Brain microvascular endothelial cell (primary cell): ENCODE measurements at places on chromosomes 12 and 14.

DNA sequence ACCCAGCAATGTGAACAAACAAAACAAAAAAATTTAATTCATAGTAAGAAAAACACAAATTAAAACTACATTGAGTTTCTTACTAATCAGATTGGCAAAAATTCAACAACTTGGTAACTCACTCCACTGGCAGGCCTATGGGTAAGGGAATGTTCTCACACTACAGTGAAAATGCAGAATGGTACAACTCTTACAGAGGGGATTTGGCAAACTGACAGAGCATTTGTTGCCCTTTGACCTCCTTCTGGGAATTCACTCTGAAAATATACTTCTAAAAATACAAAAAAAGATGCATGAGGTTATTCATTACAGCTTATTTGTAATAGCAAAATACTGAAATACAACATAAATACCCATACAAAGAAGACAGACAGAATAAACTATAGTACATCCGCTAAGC lies 32.8 kb downstream of the ABCD2 start:
- no peak for DNase-seq

DNA sequence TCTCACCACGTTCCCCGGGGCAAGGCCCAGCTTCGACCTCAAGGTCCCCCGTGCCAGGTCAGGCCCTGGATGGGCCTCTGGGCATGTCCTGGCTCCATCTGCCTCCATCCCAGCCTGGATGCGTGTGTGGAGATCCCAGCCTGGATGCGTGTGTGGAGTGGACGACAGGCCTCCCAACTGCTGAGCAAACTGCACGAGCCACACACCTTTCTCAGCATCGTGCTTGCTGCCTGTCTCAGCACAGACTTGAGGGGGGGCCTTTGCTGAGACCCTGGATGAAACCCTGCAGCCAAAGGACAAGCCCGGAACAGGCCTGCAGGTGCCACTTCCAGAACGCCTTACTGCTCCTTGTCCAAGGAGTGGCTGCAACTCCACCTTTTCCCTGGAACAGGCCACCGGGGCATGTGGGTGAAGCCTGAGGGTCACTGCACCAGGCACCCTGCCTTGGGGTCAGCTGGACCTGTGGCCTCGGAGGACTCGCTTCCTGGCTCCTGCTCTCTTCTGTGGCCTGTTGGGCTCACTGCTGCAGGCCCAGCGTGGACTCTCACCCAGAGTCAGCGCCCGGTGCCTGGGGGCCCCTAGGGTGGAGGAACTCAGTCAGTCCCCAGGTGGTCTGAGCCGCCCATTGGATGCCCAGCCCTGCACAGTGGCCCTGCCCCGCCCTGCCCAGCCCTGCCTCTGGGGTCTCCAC lies 176.0 kb downstream of the KIF26A start:
- DNase-seq, result no peak

DNA sequence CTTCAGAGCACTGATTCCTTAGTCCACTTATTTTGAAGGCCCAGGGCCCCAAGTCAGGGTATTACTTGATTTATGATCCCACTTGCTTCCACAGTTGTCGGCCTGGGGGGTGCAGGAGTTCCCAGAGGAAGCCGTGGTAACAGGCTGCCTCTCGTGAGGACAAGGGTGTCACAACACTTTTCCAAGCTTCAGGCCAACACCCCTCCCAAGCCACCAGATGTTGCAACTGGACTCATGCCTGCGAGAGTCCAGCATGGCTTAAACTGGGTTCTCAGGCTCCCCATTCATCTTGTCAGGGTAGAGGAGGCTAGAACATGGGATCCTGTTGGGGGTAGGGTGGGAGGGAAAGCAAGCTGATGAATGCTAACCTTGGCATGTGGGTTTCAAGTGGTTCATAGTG lies 56.1 kb downstream of the BMP4 start:
- no peak for DNase-seq

GRCh38 chr14:22634233-22634900 lies 9.8 kb downstream of the OR6J1 start:
- no peak for DNase-seq

DNA sequence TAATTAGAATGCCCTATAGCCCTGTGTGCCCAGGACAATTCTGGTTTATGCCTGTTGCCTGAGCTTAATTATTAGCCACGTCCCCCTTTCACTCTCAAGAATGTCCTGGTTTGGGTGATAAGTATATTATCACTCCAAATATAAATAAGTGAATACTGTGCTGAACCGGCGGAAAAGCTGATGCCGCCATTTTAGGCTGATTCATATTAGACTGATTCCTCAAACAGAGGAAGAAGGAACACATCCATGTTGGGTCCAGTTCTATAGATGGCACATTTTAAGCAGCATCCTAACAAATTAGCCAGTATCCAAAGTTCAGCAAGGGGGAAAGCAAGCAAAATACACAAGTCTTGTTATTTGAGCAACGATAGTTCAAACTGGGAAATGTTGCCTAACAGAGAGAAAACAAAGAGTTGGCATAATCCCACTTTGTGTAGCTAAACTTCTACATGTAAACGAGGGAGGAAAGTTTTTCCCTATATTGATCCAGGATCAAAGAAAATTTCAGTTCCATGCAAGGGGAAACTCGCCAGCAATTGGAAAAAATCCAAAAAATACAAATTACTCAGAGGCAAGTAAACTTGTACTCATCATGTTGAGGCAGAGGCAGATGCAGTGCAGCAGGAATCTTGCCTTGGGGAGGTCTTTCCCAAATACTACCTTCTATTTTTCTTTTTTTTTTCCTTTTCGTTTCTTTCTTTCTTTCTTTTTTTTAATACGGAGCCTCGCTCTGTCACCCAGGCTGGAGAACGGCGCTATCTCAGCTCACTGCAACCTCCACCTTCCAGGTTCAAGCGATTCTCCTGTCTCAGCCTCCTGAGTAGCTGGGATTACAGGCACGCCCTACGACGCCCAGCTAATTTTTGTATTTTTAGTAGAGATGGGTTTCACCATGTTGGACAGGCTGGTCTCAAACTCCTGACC lies 96.2 kb downstream of the ITPR2 start:
- peak; percentile 33 for DNase-seq

GRCh38 chr14:26888592-26888991 lies 290.8 kb upstream of the NOVA1 start:
- no peak for DNase-seq

GRCh38 chr12:6827437-6827911 lies 733 bp upstream of the P3H3 start:
- peak; percentile 81 for DNase-seq

- peak; percentile 59 for DNase-seq
These were observed 756.5 kb upstream of the TBX3 start for GRCh38 chr12:115440438-115440837.

GRCh38 chr14:58815794-58816193 lies 178.0 kb downstream of the DACT1 start:
- no peak for DNase-seq

DNA sequence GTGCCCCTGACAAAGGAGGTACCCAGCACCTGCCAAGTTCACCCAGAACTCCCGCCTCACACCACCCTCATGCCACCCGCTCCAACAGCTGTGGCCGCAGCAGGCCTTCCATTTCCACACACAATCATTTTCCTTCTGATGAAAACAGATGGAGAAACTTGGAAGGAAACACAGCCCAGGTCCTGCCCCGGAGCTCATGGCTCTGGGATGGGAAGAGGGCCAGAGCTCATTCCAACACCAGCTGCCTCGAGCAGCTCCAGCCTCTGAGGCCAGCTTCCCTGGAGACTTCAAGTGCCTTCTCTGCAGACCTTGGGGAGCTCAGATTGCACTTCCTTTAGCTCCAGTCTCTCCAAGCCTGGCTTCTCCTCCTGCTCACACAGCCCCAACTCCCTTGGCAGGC lies 55.1 kb upstream of the CMKLR1 start:
- no peak for DNase-seq

- DNase-seq, result no peak
These were observed 28.1 kb upstream of the CD9 start for GRCh38 chr12:6172086-6172485.

DNA sequence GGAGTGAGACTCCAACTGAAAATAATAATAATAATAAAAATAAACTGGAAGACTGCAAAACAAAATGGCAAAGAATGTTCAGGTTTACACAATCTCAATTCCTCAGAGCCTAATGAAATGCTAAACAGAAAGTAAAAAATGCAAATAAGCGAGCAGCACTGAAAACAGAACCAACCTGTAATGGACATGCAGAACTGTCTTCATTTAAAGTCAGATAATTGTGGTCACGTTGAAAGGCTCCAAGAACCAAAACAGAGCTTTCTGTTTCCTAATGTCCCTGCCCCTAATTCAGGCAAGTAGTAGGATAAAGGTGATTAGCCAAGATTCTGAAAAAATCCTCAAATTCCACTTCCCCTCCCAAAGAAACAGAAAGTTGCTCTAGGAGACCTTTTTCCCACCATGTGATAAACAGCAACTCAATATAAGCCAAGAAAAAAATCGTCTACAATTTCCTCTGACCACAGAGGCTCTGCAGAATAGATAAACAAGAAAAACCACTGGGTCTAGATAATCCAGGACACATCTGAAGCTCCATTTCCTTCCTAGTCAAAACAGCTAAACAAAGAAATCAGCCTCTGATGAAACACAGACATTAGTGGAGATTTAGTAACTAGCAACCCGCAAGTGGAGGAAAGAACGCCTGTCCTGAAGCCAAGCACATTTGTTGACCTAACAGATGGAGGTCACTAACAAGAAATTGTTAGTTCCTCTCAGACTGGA lies 3.0 kb downstream of the MIS18BP1 start:
- DNase-seq, result peak; percentile 66

DNA sequence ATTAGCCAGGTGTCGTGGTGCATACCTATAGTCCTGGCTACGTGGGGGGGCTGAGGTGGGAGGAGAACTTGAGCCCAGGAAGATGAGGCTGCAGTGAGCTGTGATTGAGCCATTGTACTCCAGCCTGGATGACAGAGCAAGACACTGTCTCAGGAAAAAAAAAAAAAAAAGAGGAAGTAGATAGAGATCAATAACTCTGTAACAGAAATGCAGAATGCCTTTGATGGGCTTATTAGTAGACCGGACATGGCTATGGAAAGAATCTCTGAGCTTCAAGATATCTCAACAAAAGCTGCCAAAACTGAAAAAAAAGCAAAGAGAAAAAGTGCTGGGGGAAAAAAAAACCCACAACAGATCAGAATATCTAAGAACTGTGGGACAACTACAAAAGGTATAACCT lies 37.5 kb downstream of the GPR68 start:
- DNase-seq, result no peak

DNA sequence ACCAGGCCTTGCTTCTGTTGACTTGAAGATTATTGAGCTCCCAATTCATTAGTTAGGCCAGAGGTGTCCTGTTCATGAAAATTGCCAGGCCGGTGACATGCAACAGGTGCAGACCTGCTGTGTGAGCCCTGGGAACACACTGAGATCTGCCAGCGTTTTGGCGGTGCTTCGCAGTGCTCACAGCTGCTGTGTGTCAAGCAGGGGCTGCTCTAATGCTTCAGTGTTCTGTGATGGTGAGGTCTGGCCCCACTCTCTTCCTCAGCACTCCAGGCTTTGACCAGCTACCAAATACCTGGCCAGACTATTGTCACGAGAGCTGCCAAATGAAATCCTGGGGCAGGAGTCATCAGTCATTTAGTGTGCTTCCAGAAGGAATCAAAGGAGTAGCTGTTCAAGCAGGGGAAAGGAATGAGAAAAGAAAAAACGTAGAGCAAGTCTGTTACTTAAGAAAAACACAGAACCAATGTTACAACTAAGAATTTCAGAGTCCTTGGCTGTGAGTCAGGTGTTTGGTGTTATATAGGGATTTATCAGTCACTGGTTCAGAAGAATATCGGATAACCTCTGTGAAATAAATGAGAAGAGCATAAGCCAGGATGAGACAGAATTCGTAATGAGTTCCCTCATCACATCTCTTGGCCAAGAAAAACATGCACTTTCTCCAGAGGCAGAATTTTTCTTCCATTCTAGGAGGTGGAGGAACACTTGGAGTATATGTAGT lies 150.8 kb downstream of the FBXL14 start:
- DNase-seq, result peak; percentile 78

DNA sequence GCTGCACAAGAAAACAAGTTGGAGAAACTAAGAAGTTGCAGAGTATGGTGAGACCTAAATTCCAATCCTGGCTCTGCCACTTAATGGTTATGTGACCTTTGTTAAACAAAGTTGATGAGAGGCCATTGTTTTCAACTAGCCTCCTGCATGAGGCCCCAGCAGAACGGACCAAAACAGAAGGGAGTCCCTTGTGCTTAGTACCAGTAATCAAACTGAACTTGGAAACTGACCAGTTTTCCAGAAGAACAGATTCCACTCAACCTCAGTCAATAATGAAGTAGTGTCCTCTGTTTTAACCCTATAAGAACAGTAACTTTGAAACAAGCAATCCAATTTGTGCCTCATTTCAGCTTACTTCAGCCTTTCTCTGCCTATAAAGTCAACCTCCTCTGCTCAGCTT lies 69.9 kb downstream of the C12orf56 start:
- DNase-seq, result no peak

DNA sequence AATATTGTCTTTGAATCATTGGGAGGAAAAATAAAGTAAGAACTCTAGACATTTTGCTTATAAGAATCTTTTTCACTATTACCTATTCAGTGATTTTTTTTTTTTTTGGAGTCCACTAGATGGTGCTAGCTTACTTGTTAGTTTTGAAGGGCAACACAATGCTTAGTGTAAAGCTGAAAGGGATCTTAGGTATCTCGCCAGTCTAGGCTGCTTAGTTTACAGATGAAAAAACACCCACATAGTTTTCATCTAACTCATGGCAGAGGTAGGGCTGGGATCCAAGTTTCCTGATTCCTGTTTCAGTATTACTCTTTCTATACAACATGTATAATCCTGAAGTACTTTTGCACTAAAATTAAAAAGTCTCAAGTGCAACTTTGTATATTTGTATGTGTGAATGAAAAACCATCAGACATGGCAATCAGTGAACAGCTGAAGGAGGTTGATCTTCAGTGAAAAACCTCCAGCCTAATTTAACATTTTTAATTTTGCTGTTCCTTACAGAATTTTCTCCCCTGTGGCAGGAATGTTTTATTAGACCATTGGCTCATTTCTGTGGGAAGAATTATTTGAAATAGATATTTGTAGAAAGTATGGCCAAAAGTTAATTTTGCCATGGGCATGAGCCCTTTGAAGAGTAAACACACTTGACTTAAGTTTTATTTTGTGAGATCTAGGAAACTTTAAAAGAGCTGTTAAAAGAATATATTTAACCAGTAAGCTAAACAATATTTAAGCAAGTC lies 40.7 kb downstream of the LRRIQ1 start:
- peak; percentile 83 for DNase-seq

DNA sequence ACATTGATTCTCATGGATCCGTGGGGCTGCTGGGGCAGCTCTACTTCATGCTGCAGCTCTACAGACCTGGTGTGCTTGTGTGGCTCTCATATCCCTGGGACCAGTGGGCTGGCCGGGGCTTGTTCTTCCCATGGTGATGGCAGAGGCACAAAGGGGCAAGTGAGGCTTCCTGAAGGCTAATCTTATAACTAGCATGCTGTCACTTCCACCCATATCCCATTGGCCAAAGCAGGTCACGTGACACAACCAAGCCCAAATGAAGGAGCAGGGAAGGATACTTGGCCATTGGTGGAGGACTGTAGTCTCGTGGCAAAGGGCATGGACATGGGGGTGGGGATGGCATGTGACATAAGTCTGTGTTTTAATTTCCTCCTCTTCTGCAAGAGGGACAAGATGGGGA lies 9.9 kb downstream of the PLBD2 start:
- no peak for DNase-seq
